Lung microvascular endothelial cell (primary cell): ENCODE measurements at places on chromosomes 12 and 14. TPM values are rescaled to one million over a fixed set of nuclear protein-coding genes. Genes with fewer than 3 reads are reported as not detected.

DNA sequence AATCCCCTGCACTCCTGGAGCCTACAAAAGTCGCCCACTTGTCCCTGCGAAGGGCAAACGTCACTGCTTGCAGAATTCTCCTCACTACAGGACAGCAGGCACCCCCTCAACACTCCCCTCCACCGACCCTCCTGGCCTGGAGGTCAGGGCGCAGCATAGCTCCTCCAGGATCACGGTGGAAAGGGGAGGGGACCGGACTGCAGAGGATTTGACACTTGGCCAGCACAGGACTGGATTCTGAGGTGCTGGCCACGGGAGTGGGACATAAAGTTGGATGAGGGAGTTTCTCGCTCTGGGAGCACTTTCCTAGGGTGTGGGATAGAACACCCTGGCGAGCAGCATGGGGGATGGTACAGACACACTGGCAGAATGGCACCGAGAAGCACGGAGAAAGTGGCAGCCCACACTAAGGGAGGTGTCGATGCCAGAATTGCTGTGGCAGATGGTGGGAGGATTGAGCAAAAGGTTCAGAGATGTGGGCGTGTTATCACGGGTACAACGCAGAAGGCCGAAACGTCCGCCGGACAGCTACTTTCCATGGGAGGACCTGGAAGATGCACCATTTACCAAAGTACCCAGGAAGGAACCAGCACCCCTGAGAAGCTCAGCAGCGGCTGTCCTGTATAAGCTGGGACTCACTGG is 51.4 kb upstream of the DIO3 start:
- no peak for DNase-seq

POTEG gene
- not detected in 2 replicates for total RNA-seq

ASB2 gene
- total RNA-seq = not detected in 2 replicates

DUSP16 gene
- total RNA-seq = 5.2 and 5.8 TPM in 2 replicates

- peak; percentile 61 for DNase-seq
These were observed 50.9 kb downstream of the CLIP1 start for GRCh38 chr12:122371475-122372045.

- peak; percentile 44 for DNase-seq
These were observed at the start of the genes FOXA1 and TTC6 for GRCh38 chr14:37594971-37595808. FOXA1 (minus strand) TSS chr14:37595249; CDS start chr14:37594972, 277 bp downstream. TTC6 (plus strand) TSS chr14:37595629; CDS start chr14:37622065, 26,436 bp downstream.

CIPC gene
- total RNA-seq = 7.0 and 9.5 TPM in 2 replicates

DNA sequence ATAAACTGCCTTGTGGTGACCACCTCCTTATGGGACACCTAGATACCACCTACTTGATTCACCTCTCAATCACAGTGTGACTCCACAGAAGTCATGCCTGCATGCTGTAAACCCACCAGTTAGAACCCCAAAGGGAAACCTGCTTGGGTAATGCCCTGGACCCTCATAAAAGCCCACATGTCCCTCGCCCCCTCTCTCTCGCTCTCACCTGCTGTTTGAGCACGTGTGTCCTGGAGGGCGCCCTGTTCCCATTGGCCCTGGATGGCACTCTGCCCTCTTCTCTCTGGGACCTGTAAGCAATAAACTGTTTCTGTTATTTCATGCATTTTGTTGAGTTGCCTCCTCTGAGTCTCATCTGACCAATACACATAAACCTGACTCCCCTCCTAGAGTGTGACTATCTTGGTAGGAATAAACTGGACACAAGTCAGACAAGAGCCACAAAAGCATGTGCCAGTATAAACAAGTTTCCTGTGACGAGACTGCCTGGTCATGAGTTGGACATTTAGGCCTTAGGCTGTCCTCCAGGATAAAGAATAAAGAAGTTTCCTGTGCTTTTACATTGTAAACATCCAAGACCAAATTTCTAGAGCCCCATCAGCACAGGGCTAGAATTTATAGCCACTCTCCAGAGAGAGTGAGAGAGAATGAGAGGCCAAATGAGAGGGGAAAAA is 8.6 kb downstream of the IFI27L2 start:
- peak; percentile 39 for DNase-seq

ZDHHC22 gene
- total RNA-seq = under 0.01 TPM in 1 of 2 replicates, not detected in the other

GRCh38 chr12:9184276-9184675 is 23.9 kb downstream of the PZP start:
- DNase-seq = no peak

- DNase-seq = no peak
These were observed 36.8 kb downstream of the GCN1 start for GRCh38 chr12:120157678-120158077.
